ENCODE measurements at places on chromosomes 5 and 9. TPM values are rescaled to one million over a fixed set of nuclear protein-coding genes. Genes with fewer than 3 reads are reported as not detected.

DNA sequence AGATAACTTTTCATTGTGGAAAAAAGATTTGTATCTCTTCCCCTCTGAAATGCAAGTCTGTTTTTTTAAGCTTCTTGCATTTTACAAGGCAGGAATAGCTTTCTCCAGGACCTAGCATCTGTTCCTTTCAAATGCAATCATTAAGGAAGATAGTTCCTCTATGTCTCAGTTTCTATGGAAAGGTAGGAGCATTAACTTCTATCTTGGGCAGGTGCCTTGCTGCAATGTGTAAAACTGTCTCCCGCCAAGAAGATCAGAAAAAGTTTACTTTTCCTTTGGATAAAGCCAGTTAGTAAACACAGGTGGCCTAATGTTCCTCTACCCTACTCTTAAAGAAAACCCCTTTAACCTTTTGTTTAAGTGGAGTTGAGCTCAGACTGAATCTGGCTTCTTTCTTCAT is 560.6 kb upstream of the CYLC2 start:
- no peak overlapping the region for H3K27ac ChIP-seq
- no peaks in the 10 kb centered on the region for H3K27me3 ChIP-seq
- H3K36me3 ChIP-seq = no peaks in the 10 kb centered on the region
- H3K4me3 ChIP-seq = no peak overlapping the region
- H3K4me1 ChIP-seq = no peaks in the 10 kb centered on the region

DNA sequence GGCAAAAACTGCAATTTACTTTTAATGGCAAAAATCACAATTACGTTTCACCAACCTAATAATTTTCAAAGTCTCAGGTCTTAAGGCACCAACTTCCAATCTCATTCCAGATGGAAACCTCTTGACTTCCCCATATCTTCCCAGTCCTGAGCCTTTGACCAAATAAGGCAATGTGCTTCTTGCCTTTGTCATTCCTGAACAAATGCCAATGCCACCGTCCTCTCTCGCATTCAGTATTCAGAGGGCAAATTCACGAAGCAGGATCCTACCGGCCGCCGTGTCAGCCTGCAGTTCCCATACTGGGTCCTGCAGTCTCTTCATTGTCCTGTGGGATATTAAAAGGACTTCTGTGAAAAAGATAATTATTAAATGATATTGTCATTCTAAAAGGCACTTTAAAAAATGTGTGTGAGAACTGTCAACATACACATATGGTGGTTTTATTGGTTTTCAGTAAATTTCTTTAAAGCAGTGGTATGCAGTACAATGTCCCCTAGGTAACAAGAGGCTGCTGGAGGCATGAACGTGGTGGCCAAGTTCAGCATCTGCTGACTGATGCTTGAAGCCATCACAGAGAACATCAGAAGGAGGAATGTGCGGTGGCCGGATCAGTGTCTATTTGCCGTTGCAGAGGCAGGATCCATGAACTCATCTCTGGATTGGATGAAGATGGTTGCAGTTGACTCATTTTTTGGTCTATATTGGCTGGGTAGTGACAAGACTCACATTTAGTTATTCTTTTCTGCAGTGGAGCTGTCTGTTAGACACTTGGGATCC is 101.4 kb upstream of the IRX4 start:
- no peak for DNase-seq
- H3K27me3 ChIP-seq = no peaks in the 10 kb centered on the region
- no peaks in the 10 kb centered on the region for H3K36me3 ChIP-seq
- no peaks in the 10 kb centered on the region for H3K4me1 ChIP-seq
- H3K4me3 ChIP-seq = no peak overlapping the region

DNA sequence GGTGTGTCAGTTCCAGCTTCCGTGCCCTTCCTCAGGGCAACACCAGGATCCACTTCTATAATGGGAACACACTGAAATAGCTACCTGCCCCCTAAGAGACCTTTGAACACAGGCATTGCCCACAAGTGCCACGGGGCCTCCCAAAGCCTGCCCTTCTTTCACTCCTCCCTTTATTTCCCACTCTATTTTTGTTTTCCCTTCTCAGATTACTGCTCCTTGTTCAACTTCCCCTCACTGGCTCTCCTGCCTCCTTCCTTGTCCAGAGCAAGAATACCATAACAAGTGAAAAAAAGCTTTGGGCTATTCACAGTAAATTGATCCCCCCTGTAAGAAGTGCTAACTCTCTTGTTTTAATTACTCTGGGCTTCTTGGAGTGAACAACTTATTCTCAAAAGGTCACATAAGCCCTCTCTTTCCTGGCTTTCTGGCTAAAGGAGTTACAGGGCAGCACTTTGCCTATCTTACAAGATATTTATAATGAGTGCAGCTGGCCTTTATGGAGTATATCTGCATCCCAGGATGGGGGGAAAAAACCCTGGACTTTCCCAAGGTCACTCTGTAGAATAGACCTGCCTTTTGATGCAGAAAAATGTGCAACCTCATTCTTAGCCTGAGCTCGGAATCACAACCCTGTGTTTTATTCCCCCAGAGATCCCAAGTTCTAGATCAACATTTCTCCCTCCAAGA is 11.3 kb downstream of the CTXN3 start:
- H3K4me1 ChIP-seq = no peaks in the 10 kb centered on the region
- DNase-seq = no peak
- no peaks in the 10 kb centered on the region for H3K36me3 ChIP-seq
- H3K4me3 ChIP-seq = no peak overlapping the region
- no peaks in the 10 kb centered on the region for H3K27me3 ChIP-seq
- no peak overlapping the region for H3K27ac ChIP-seq

Gene ADAMTSL2
- 1.4 TPM for total RNA-seq

GRCh38 chr5:79990205-79990597 is 861 bp downstream of the MTX3 start:
- no peak for DNase-seq
- H3K4me1 ChIP-seq = no peaks in the 10 kb centered on the region
- H3K27me3 ChIP-seq = no peaks in the 10 kb centered on the region
- H3K36me3 ChIP-seq = no peaks in the 10 kb centered on the region

DNA sequence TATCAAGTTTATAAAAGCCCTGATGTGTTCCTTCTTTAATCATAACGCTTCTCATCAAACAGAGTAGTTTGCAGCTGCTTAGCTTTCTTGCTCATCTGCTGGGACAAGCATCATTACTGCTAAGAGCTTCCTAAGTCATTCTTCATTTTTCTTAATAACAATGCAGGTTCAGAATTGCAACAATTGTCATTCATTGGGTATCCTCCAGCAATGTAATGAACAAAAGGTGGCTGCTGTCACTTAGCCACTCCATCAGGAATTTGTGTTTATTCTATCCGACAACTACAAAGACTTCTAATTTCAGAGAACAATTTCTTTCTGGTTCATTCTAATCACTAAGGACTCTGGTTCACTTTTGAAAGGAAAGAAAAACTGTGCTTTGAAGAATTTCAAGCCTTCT is 836.7 kb upstream of the CDH10 start:
- no peak overlapping the region for H3K4me3 ChIP-seq
- H3K27ac ChIP-seq = no peak overlapping the region
- no peak for DNase-seq
- H3K27me3 ChIP-seq = no peaks in the 10 kb centered on the region
- H3K4me1 ChIP-seq = no peaks in the 10 kb centered on the region

Gene GMCL2
- total RNA-seq = not detected

GRCh38 chr5:177096162-177097015 is 9.7 kb downstream of the FGFR4 start:
- H3K27ac ChIP-seq = no peak overlapping the region
- no peak overlapping the region for H3K4me3 ChIP-seq
- H3K36me3 ChIP-seq = peaks cover 19% of the 10 kb centered on the region
- H3K27me3 ChIP-seq = no peaks in the 10 kb centered on the region
- no peak for DNase-seq

DNA sequence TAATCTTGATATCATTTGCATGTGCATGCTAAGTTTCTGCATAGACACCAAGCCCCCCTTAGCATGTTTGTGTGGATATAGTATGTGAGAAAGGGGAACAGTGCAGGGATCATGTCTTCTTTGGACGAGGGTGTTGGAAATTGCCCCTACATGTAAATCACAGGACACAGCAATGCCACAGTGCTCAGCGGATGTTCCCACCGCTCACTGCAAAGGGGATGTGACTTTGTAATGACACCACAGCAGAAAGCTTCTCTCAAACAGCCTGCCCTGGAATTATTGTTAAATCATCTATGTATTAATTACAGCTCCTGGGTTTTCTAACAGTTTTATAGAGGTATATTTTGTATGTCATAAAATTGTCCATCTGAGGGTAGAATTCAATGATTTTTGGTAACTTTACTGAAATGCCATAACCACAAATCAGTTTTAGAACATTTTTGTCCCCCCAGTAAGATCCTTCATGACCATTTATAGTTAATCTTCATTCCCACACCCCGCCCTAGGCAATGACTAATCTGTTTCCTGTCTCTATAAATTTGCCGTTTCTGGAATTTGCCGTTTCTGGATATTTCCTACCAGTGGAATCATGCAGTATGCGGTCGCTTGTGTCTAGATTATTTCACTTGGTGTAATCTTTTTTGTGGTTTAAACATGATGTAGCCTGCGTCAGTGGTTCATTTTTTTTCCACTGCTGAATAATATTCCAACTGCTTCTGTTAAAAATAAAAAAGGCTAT is 648.5 kb upstream of the WWC1 start:
- no peak for DNase-seq
- no peak overlapping the region for H3K4me3 ChIP-seq
- H3K36me3 ChIP-seq = no peaks in the 10 kb centered on the region
- no peaks in the 10 kb centered on the region for H3K27me3 ChIP-seq

GRCh38 chr5:37906416-37906815 is 66.6 kb upstream of the GDNF start:
- H3K4me3 ChIP-seq = no peak overlapping the region
- H3K27ac ChIP-seq = no peak overlapping the region
- DNase-seq = no peak
- H3K4me1 ChIP-seq = no peaks in the 10 kb centered on the region
- H3K36me3 ChIP-seq = no peaks in the 10 kb centered on the region
- no peaks in the 10 kb centered on the region for H3K27me3 ChIP-seq

DNA sequence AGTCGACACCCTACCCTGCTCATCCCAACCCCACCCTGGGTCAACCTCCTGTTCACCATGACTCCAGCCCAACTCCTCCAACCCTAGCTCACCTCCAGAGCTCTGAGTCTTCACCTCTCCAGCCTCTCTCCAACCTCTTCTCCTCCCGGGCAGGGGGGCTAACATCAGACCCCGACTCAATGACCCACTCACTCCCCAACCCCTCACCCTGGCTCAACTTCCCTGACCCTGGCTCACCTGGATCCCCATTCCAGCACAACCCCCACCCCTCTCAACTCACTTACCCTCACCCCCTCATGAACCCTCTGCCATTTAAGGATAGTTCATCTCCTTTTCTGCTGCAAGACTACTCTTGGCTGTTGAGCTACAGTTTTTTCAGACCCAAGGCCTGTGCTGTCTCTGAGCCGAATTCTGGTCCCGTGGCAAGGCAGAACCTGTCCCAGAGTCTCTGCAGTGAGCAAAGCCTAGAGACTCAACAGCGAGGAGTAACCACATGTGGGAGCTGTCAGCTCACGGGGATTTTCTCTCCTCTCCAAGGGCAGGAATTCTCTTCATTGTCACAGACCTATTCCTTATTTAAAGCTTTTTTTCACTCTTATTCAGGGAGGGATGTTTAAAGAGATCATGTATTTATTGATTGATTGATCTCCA is 29.8 kb downstream of the ANKRD33B start:
- H3K4me1 ChIP-seq = no peaks in the 10 kb centered on the region
- H3K36me3 ChIP-seq = no peaks in the 10 kb centered on the region
- DNase-seq = no peak

- no peak overlapping the region for H3K27ac ChIP-seq
- no peaks in the 10 kb centered on the region for H3K27me3 ChIP-seq
- no peaks in the 10 kb centered on the region for H3K4me1 ChIP-seq
- no peak overlapping the region for H3K4me3 ChIP-seq
- no peak for DNase-seq
- H3K36me3 ChIP-seq = no peaks in the 10 kb centered on the region
Measured at GRCh38 chr5:24823625-24824024, 178.8 kb upstream of the CDH10 start.

- no peak overlapping the region for H3K4me3 ChIP-seq
- H3K27me3 ChIP-seq = no peaks in the 10 kb centered on the region
- no peaks in the 10 kb centered on the region for H3K36me3 ChIP-seq
- no peak for DNase-seq
Measured at GRCh38 chr9:79131246-79131774, 440.5 kb upstream of the TLE4 start.

DNA sequence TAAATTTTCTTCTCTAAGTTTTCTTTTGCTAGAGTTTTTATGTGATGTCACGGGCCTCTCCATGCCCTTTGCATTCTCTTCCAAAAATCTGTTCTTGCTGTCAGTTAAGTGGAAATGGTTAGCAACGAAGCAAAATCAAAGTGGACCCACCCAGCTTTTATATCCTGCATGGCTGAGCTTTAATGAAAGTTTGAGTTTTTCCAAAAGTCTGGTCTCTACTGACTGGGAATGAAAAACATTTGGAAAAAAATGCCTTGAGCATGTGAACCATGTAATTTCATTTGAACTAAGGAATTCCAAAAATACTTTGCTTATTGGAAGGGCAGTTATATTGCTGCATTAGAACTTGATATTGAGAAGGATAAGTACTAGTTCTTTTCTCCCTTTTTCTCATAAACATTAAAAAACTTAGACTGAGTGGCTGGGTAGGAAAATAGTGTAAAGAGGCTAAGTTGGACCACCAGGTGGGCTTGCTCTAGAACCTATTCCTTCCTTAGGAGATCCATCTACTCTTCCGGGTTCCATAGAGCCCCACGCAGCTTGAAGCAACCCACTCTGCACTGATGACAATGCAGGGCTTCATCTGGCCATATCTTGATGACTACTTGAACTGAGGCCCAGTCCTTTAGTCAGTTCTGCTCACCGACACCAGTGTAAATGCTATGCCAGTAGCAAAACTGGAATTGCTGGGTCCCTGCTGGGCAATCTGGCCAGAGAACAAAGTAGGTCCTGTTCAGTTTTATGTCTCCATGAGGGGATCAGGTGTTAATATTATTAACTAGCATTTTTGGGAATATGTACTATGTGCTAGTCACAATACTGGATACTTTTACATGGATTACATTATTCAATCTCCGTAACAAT is 17.4 kb upstream of the RIC1 start:
- no peaks in the 10 kb centered on the region for H3K4me1 ChIP-seq
- H3K27me3 ChIP-seq = no peaks in the 10 kb centered on the region
- H3K4me3 ChIP-seq = no peak overlapping the region
- no peaks in the 10 kb centered on the region for H3K36me3 ChIP-seq

GRCh38 chr9:6673326-6674025 is 27.9 kb upstream of the GLDC start:
- H3K4me1 ChIP-seq = no peaks in the 10 kb centered on the region
- no peak overlapping the region for H3K27ac ChIP-seq
- H3K4me3 ChIP-seq = no peak overlapping the region
- no peaks in the 10 kb centered on the region for H3K27me3 ChIP-seq
- DNase-seq = no peak
- no peaks in the 10 kb centered on the region for H3K36me3 ChIP-seq

Gene PCDHB14
- total RNA-seq = not detected

DNA sequence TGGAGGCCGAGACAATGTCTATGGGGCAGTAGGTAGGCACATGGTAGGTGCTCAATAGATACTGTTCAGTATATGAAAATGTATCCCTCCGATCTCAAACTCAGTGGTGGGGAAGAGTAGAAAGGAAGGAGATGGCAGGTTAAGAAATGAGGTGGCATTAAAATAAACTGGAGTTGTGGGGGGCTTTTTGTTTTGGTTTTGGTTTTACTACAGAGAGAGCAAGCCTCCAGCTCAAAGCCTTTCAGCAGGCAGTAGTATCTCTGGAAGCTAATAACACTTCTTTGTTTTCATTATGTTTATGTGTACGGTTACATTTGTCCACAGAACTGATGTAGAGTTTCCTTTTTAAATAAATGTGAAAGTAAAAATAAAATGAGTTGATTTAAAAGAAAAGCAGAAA is 8.6 kb downstream of the MFAP3 start:
- peaks cover 5% of the 10 kb centered on the region for H3K4me1 ChIP-seq
- no peak for DNase-seq
- no peaks in the 10 kb centered on the region for H3K36me3 ChIP-seq
- no peak overlapping the region for H3K4me3 ChIP-seq
- H3K27me3 ChIP-seq = no peaks in the 10 kb centered on the region
- H3K27ac ChIP-seq = no peak overlapping the region

Data from Peyer's patch (tissue), 4 donors.